HFF-Myc (cell line): ENCODE measurements at places on chromosomes 5 and 9.
A peak's percentile ranks its signal among the peaks of the same experiment; 100 is the strongest.

GRCh38 chr9:22514871-22515270 lies 68.2 kb downstream of the DMRTA1 start:
- no peak for DNase-seq

GRCh38 chr9:90629991-90630390 lies 12.6 kb downstream of the DIRAS2 start:
- DNase-seq: no peak

DNA sequence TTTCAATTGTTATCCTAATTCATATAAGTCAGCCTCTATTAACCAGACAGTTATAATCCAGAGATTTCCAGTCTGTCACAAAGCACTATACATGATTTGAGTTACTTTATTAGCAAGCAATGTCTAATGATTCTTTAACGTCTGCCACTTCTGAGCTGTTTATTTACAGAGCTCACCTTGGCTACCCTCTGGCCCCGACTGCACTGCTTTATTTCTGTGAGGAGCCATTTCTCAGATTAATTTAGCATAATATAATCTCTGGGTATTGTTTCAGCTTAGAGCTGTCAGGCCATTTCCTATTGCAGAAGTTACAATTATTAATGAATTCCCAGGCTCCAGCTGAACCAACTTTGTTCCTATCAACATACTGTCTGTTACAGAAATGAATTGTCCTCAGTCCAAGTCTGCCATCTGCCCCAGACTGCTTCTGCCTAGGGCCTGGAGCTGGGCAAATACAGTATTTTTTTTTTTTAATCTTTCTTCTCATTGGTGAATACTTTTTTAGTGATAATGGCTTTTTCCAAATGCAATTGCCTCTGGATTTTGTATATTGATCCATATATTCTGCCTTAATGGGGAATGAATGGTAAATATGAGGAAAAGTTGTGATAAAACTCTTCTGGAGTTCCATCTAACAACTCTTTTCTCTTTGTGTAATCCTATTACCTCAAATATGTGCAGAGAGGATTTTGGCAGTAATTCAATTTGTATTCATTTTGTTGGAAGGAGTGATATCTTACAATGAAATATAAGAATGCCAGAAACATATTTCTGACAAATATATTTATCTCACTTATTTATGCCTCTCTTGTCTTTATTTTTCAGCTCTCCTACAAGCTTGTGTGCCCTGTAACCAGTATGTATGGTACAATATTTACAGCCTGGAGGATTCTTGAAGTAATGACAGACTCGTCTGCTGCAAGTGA lies 104.7 kb downstream of the FOCAD start:
- no peak for DNase-seq

- peak; percentile 5 for DNase-seq
Measured at GRCh38 chr9:6680797-6681146, 35.2 kb upstream of the GLDC start.

GRCh38 chr9:12614488-12614887 lies 78.7 kb upstream of the TYRP1 start:
- no peak for DNase-seq

- DNase-seq: no peak
Measured at GRCh38 chr5:111017731-111018130, 53.8 kb upstream of the TSLP start.

GRCh38 chr5:22683050-22683449 lies 170.1 kb downstream of the CDH12 start:
- DNase-seq: no peak

DNA sequence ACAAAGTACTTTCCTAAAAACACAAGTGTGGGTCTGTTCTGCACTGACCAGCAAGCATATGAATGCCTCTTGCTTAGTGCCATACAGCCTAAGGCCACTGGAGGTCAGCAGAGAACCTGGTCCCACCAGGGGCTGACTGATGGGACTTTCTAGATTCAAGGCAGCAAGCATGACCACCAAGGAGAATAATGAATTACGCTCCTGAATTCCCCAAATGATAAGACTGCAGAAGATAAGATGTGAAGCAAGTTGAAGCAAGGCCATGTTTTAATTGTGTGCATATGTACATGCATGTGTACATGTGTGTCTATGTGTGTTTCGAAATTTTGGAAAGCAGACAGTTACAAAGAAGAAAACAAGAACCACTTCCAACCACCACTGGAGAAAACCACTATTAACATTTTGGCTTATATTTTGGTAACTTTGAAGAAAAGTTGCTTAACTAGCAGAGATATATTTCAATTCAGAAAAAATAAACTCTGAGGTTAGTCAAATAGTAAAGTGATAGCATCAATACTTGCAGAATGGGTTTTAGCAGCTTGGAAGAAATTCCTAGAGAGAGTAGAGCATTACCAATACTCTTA lies 70.5 kb downstream of the ERP44 start:
- DNase-seq: peak; percentile 55

- DNase-seq: peak; percentile 9
Measured at GRCh38 chr5:15966066-15966640, 213.4 kb downstream of the MARCHF11 start.

DNA sequence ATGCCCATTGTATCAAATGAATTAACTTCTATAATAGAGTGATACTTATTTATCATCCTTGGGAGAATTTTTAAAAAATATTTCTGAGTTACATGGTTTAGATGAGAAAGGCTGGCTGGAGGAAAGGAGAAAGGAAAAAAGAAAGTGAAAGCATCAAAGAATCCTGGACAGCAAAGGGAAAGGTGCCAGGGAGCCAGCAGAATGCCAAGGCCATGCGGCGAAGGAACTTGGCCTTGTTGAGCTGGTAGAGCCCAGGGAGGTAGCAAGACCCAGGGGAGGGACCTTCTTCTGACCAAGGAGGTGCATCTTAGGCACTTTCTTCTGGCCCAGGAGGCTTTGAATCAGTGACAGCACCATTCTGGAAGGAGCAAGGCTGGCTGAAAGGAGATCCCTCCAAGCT lies 240.5 kb downstream of the ENC1 start:
- no peak for DNase-seq

DNA sequence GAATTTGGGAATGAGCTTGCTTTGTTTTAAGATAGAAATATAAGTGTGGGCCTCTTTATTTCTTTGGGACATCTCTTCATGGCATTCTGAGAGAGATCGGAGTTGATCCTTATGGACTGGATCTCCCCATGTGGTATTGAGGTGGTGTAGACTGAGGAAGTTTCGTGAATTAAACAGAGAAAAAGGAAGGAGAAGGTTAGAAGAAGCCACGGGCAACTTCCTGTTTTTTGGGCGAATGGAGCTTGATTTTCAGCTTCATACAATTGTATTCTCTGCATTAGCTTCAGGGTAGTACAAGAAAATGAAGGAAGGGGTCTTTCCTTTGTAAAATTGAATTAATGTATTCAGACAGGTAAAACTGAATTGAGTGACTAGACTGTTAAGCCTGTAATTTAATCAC lies 70.5 kb upstream of the HMHB1 start:
- DNase-seq: no peak

DNA sequence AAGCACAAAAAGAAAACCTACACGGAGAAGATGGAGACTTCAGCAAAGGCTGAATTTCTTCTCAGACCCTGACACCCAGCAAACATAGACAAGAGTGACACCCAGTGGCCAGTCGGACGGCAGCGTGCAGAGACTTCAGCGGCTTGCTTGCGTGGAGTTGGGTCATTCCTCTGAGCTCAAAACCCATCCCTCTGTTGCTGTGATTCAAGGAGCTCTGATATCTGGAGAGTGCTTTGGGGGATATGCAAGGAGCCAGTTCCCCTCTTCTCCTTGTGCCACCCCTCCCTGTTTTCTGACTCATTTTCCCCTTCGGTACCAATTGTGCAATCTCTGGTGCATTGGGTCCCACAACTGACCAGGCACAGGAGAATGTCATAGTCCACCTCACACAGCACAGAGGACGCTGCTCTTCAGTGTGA lies 27.5 kb downstream of the SH3TC2 start:
- DNase-seq: peak; percentile 63

DNA sequence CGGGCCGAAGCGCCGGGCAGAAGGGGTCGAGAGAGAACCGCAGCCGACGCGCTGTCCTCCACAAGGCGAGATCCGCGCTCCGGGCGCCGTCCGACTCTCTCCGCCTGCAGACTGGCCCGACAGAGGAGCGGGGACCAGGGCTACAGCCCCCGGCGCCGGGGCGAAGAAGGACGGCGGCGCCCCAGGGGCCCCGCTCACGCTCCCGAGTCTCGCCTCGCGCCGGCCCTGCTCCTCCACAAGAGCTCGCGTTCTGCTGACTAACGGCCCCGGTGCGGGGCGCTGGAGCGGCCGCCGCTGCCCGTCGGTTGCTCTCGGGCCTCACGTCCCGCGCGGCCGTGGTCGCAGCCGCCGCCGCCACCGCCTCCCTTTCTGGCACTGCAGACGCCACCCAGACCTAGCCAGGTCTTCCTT lies 338 bp downstream of the ABHD17B start:
- no peak for DNase-seq

DNA sequence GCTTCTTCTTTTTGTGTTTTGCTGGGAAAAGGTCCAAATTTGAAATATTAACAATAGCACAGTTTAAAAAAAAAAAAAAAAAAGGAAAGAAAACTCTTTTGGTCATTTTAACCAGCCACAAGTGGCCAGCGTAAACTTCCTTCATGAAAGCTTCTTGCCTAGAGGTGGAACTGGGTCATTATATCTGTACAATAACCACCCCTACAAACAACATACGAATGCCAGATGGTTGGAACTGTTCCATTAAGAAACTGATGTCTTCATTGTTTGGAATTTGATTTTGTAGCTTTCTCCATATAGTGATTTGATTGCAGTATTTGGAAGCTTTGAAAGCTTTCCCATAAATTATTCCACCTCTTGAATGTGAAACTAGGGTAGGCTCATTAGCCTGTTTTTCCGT lies 18.3 kb upstream of the LPAR1 start:
- DNase-seq: peak; percentile 90

DNA sequence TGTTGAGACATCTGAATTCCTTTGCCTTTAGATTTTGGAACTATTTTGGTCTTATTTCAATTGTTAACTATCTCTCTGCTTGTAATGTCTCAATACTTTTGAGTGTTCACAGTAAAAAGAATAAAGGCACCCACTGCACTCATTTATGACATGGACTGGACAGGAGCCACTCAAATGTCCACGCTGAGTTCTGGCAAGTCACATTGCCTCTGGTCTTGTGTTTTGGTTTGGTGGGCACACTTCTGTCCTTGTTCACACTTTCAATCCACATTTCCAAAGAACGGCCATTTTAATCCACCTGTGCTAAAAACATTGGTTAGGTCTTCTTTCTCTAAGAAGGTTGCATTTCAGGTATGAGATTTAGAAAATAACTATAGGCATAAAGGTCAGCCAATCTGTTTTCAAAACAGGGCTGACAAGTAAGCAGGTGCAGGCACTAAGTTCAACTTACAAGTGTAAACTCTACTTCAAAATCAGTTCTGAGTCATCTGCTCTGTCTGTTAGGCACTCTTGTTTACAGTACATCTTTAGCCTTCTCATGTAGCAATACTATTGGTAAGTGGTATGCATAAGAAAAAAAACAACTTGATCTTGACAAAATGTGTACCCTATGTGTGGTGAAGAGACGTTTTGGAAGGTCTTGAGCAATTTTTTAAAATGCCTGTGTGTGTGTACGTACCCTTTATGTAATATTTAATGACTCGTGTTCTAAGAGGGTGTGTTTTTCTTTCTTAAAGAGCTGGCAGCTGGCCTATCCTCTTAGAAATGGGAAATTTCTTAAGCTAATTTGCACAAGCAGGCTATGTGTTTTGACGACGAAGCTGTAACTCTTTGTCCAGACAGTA lies 31.5 kb upstream of the ZFAND5 start:
- peak; percentile 42 for DNase-seq

DNA sequence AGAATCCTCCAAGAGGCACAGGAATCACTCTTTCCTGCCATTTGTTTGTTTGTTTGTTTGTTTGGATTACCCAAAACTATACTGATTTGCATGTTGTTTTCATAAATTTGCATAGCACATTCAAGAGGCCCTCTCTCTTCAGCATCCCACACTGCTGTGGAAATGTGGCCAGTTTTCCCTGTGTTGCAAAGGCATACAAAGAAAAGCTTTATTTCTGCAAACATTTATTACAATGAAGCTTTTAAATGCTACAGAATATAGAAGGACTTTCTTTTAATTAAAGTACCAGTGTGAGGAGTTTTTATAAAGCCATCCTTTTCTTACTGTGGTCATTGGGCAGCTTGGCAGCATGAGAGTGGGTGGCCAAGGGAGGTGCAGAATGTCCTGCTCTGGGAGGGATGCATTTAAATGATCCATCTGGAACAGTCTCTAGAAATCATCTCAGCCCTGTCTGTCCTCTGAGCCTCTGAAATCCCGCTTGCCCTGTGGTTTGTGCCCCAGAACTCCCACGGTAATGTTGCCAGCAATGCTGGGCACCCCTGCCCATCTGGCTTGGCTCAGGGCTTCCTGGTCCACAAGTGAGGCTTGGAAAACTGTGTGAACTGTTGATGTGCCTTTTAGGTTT lies 356.8 kb upstream of the KIF2A start:
- DNase-seq: no peak

DNA sequence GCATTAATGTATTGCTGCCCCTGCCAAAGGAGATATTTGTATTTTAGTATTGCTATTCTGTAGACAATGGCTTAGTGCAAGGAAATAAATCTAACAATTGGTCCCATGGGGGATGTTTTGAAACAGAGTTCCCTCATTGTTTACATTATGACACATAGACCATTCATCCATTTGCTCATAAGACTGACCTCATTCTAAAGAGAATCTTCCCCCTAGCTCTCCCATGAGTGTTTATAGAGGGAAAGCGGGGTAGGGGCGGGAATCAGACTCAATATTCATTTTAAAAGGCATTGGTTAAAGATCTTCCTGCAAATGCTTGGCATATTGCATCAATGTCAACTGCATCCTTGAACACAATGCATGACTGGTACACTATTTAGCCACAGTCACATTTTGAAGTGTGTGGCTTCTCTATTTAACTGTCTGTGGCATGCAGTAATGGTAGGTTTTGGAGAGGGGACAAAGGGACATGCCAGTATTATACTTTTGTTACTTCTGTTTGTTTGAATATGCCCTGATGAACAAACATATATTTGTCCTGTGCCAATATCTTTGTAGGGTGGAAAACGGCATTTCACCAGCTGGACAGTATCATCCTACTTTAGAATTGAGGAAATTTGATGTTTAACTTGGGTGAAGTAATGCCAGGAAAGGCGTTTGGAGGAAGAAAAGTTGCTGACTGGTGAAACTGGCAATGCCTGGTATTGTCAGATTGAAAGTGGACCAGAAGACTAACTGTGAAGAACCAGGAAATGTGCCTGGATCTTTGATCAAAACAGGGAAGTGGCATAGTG lies 84.1 kb upstream of the MEGF10 start:
- no peak for DNase-seq

GRCh38 chr5:14445576-14446290 lies 135.9 kb upstream of the OTULINL start:
- DNase-seq: no peak

GRCh38 chr5:158297002-158297527 lies 438.1 kb upstream of the CLINT1 start:
- no peak for DNase-seq
